Endothelial cell (in vitro differentiated cells): ENCODE measurements at places on chromosomes 6 and 20.

DNA sequence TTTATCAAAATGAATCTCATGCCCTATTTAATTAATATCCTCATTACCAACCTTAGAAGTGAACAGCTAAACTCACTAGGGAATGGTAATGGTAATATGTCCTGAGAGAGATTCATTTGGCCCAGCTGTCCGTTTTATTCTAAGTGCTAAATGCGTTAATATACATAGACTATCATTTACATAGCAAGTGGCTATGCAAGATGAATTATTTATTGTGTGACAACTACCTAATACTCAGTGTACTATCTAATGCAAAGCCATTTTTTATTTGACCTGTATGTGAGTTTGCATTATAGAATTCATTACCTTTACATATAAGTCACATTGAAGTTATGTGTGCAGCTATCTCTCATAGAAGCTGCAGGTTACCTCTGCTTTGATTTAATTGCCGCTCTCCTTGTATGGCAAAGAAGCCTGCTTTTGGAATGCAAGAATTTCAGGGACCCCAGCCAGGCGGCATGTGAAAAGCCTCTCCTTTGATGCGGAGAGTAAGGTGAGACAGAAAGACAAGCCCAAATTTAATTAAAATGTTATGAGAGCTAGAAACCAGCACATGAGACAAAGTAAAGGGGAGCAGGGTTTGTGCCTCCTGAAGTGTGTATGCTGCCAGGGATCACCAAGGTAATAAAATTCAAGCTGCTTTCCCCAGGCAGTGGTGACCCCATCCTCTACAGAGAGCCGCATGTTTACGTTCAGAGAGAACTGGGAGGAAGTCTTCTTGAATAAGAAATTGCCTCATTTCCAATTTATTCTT lies 693.0 kb upstream of the MAP3K7 start:
- no peak for DNase-seq

DNA sequence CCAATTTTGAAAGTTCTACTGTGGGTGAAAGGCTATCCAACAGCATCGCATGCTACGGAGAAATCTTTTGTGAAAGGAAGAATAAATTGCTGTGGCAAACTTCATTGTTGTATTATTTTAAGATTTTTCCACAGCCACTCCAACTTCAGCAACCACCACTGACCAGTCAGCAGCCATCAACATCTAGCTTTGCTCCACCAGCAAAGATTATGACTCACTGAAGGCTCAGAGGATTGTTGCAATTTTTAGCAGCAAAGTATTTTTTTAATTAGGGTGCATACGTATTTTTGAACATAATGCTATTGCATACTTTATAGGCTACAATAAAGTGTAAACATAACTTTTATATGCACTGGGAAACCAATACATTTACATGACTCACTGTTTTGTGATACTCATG lies 493.5 kb downstream of the TFAP2A start:
- no peak for DNase-seq

- DNase-seq = no peak
Measured at GRCh38 chr6:25434921-25435320, 155.7 kb downstream of the CARMIL1 start.

GRCh38 chr20:45412653-45413052 lies 3.3 kb upstream of the PIGT start:
- no peak for DNase-seq

- DNase-seq = no peak
Measured at GRCh38 chr6:159695984-159696383, 2.9 kb upstream of the SOD2 start.

DNA sequence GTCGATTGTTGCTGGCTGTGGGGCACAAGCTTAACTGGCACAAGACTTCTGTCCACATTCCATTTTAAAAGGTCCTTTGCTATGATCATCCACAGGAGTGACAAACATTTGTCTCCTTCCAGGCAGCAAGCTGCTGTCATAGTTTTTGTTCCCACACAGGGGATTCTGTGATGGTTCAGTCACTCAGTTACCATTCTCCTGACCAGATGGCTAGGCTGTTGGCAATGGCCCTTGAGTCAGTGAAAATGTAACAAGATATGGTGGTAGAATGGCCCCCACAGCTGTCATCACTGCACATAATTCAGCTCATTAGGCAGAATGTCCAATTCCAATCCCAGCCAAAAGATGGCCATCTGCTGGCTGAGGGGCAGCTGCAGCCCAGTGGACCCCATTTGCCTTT lies 13.7 kb downstream of the BPIFA1 start:
- DNase-seq = no peak

DNA sequence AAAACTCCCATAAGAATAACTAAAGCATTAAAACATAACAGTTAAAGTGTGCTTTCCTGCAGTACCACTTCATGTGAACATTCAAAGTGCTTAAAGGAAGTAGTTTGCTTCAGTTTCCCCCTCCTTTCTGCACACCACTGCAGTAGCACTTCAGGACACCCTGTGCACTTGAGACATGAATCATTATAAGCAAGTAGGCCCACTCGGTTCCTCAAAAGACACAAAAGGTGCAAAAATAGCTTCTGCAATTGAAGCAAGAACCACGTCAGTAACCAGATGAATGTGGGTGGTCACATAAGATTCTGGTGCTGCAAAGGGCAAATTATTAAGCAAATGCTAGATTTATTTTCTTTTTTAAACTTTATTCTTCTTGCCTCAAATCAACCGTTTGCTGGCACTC lies 160.6 kb downstream of the HIVEP2 start:
- no peak for DNase-seq

DNA sequence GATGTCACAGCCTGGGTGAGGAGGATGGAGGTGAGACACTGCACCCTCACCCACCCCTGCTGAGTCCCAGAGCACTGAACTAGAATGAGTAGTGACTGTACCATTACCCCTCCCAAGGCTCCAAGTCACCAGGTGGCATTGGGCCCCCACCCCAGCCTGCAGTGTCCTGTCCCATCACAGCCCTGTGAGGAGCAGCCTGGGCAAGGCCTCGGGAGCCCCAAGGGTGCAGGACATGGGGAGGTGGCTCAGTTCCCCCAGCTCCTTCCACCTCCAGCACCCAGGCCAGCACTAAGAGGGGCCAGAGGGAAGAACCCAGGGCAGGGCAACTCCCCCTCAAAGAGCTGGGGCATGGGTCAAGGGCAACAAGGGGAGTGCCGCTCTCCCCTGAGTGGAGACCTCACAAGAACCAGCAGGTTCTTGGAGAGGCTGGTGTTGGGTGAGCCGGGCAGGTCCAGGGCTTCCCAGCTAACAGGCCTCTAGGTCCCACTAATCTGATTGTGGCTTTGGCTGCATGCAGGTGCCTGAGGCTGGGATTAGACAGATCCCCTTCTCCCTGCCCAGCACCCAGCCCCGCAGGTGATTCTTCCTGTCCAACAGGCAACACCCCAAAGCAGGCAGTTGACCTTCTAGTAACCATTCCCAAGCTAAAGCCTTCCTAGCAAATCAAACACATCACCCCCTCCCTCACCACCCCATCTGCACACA lies 2.6 kb downstream of the CST4 start:
- DNase-seq = no peak

DNA sequence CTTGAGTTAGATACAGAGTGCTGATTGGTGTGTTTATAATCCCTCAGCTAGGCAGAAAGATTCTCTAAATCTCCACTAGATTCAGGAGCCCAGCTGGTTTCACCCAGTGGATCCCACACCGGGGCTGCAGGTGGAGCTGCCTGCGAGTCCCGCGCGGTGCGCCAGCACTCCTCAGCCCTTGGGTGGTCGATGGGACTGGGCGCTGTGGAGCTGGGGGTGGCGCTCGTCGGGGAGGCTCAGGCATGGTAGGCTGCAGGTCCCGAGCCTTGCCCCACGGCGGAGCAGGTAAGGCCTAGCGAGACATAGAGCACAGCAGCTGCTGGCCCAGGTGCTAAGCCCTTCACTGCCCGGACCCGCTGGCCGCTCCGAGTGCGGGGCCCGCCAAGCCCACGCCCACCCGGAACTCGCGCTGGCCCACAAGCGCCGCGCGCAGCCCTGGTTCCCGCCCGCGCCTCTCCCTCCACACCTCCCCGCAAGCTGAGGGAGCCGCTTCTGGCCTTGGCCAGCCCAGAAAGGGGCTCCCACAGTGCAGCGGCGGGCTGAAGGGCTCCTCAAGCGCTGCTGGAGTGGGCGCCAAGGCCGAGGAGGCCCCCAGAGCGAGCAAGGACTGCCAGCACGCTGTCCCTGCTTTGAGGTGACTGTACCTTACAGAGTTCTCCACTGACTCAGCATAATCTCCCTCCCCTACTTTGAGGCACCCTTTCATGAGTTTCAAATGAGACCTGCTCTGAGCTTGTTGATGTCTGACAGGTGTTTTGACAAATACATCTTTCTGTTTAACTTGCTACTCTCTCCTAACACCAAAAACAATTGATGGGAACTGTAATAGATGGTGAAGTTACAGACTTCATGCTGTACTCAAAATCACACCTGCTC lies 3.9 kb upstream of the SSR1 start:
- no peak for DNase-seq

DNA sequence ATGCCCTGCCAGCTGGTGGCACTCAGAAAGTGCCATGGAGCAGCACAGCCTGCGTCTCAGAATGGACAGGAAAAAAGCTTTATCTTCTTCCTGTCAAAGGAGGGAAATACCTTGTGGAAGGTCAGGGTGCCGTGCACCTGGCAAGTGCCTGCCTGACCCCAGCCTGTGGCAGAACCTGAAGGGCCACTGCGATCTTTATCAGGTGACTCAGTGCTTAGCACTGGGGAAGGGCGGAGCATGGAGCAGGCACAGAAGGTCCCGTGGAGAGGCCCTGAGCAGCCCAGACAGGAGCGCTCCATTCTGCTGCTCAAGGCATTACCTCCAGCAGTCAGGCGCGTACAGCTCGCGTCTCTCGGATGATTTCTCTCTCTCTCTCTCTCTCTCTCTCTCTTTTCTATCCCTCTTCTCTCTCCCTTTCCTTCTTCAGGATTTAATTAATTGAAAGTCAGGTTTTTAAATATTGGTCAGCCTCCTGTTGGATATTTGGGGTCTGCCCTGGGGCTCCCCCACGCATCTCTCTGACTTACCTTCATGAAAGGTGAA lies 31.7 kb downstream of the FOXC1 start:
- DNase-seq = no peak

- no peak for DNase-seq
Measured at GRCh38 chr20:19785173-19785982, 27.3 kb downstream of the RIN2 start.

- no peak for DNase-seq
Measured at GRCh38 chr6:51495096-51495495, 592.3 kb downstream of the PKHD1 start.

- DNase-seq = no peak
Measured at GRCh38 chr6:169956580-169956979, 205.2 kb downstream of the ERMARD start.

DNA sequence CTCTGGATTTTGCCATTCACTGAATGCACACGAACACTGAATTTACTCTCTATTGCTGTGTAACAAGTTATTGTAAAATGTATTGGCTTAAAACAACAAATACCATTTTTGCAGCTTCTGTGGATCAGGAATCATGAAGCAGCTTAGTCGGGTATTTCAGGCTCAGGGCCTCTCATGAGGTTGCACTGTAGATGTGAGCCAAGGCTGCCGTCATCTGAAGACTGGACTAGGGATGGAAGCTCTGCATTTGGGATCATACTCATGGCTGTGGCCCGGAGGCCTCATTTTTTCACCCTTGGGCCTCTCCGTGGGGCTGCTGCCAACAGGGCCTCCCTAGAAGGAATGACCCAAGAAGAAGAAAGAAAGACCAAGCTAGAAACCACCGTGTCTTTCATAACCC lies 492.4 kb upstream of the CDH4 start:
- DNase-seq = no peak
